ENCODE measurements at places on chromosomes 7 and 10. TPM values are rescaled to one million over a fixed set of nuclear protein-coding genes. Genes with fewer than 3 reads are reported as not detected.

Gene UNCX
- not detected for total RNA-seq

Gene OR2A1
- total RNA-seq: 0.07 TPM

Gene PHKG1
- total RNA-seq: 1.3 TPM

Gene LBX1
- not detected for total RNA-seq

Gene ABCB4
- 0.99 TPM for total RNA-seq

Gene STEAP1
- 62.2 TPM for total RNA-seq

Gene PRDX3
- total RNA-seq: 187 TPM

Gene PGAM2
- 3.3 TPM for total RNA-seq

Gene LRRC17
- total RNA-seq: 103 TPM

Gene JCAD
- total RNA-seq: 8.0 TPM

Gene CEP55
- 5.5 TPM for total RNA-seq

Gene DDC
- not detected for total RNA-seq

Gene STEAP1B
- total RNA-seq: 23.4 TPM

Gene MRPL32
- total RNA-seq: 38.7 TPM

Gene BTBD16
- total RNA-seq: not detected

Gene ACTR3C
- 0.13 TPM for total RNA-seq

Gene TDRD1
- 0.13 TPM for total RNA-seq

Gene NPM3
- total RNA-seq: 57.5 TPM

Gene SMARCD3
- total RNA-seq: 37.1 TPM

Gene SYT15
- 0.17 TPM for total RNA-seq

Gene SCIN
- 0.23 TPM for total RNA-seq

Gene C10orf90
- 0.26 TPM for total RNA-seq

Gene FAM25A
- total RNA-seq: not detected

Gene CYTH3
- total RNA-seq: 42.6 TPM

Gene TYW1B
- 1.5 TPM for total RNA-seq

Gene NAT16
- total RNA-seq: not detected

Gene NOLC1
- total RNA-seq: 20.2 TPM

Gene EPHA1
- not detected for total RNA-seq

Gene OPALIN
- not detected for total RNA-seq

Gene SPDYE2B
- not detected for total RNA-seq

Gene SLC4A2
- 88.2 TPM for total RNA-seq

Gene ZNF736
- total RNA-seq: 7.4 TPM

Gene RAB18
- total RNA-seq: 38.6 TPM

Gene ATP6V0A4
- not detected for total RNA-seq

Gene FXYD4
- not detected for total RNA-seq

Gene OR6B1
- not detected for total RNA-seq

Gene TBATA
- not detected for total RNA-seq

Gene PCGF5
- 33.6 TPM for total RNA-seq

Gene ARHGEF5
- total RNA-seq: 2.0 TPM

Gene PDK4
- 3.6 TPM for total RNA-seq

Gene FAM221A
- total RNA-seq: 1.5 TPM

Gene MBL2
- not detected for total RNA-seq

Gene CREB5
- 7.6 TPM for total RNA-seq

Gene CNPY1
- total RNA-seq: not detected

Gene GIMAP8
- 0.07 TPM for total RNA-seq

Gene DRGX
- not detected for total RNA-seq

Gene CDK5
- total RNA-seq: 18.8 TPM

Gene THSD7A
- total RNA-seq: 0.17 TPM

Gene LEP
- total RNA-seq: 0.17 TPM

Gene CYP3A4
- total RNA-seq: not detected

Gene RBP3
- total RNA-seq: not detected

Gene ADAM8
- 2.7 TPM for total RNA-seq

Gene IGFBP3
- total RNA-seq: 1,159 TPM

Gene DAGLB
- total RNA-seq: 18.3 TPM

Measured in smooth muscle cell of the pulmonary artery (primary cell).